ENCODE measurements at places on chromosomes 6 and 20.

DNA sequence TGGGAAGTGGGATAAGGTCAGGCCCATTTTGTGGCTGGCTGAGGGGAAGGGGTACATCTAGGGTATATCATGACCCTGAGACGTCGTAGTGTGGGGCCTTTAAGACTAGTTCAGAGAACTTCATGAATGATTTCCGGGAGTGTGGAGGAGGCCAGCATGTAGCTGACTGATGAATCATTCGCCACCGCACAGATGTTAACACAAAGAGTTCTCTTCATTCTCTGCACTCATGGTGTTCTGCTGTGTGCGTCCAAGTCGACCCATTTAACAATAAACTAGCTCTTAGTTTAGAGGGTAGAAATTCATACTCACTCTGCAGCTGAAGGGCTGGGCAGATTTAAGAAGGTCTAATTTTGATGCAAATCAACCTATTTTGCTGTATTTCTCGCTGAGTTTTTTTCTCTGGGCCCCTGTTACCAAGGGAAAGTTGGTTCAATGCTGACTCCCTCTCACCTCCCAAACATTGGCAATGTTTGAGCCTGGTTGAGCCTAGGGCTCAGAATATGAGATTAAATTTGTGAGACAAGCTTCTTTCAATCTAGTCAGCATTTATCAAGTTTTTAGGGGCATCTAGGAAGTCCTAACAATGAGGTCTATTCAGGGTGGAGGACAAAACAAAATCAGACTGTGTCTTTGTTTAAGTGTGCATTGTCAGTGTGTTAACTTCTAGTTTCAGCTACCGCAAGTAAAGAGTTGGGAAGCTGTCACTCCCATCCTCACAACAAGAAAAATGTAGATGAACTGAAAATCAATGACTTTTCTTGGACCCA, 106.8 kb upstream of the CBLN4 start:
- no peak for DNase-seq

GRCh38 chr6:16637635-16638034, 123.6 kb downstream of the ATXN1 start:
- DNase-seq, result no peak

DNA sequence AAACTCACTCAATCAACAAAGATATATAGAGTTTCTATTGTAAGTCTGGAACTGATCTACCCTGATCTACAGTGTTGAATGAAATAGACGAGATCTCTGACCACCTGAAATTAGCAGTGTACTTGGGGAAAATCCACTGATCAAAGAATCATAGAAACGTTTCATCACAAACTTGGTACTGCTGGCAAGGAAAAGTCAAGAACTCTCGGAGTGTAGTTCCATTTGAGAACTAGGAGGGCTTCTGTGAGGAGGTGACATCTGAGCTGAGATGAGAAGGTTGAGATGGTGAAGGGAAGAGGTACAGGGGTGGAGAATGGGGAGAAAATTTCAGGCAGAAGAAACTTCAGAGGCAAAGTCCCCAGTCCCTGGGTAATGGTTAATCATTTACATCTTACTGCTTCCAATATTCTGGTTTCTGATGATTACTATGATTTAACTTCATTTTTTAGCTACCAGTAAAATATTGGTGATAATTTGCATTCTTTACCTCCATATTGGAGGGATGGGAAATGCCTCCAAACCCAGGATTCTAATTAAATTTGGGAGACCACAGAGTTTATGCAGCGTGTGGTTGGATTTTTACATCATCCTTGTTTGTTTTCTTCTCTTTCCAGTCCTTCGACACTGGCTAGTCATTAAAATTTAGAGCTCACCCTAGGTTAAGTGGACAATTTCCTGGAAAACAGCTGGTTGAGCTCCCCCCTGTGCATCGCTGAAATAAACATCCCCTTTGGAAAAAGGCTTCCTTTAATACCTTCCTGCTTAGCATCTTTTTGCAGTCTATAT, 191.9 kb downstream of the BCAS1 start:
- no peak for DNase-seq

GRCh38 chr6:107118976-107119375, 3.7 kb upstream of the BEND3 start:
- no peak for DNase-seq

- DNase-seq, result no peak
Measured at GRCh38 chr6:157541618-157542413, 160.8 kb downstream of the ZDHHC14 start.

- DNase-seq, result no peak
Measured at GRCh38 chr6:44039191-44039719, 88.0 kb downstream of the MRPL14 start.

GRCh38 chr20:62533591-62534495, 58.0 kb upstream of the GATA5 start:
- no peak for DNase-seq

DNA sequence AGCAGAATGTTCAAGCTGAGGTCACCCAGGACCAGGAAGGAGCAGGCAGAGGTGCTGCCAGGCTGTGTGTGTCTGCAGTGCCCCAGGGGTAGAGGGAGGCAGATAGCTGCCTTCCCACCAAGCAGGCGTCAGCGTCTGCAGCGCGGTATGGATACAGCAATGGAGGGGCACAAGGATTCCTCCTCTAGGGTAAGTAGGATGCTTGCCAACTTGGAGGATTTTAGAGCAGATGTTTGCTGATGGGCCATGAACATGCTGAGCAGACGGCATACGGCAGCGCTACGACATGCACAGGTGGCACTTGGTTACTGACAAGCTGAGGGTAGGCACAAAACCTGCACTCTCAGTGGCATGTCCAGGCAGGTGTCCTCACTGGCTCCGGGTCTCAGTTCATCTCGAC, 48.1 kb downstream of the PSMG4 start:
- DNase-seq, result no peak

DNA sequence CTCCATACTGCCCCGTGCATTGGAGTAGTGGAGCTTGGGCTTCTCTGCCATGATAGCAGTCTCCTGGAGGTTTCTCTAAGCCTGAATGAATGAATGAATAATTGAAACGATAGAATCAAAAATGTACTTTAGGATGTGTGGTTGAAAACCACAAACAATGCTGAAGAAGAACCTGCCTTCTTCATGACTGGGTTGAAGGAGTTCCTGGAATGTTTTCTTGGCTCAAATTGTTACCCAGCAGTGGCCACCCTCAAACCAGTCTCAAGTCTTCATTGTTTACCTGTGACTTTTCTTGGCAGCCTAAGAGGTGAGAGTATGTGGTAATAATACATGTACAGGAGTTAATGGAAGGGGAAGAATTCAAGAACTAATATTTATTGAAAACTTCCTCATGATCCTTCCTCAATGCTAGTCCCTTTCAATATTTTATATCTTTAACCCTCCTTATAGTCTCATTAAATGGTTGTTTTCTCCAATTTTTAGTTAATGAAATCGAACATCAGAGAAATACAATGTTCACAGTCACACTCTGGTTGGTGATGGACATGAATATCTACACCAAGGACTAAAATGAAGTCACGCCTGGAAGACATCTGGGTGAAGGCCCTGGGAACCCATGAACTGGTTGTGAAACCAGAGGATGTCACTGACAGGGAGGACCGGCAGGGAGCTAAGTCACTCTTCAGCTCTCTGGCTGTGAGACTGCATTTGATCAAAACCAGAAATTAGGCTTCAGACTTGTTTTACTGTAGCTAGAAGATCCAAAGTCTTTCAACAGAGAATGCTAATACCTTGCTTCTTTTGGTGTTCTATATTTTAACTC, at the start of gene GSTA5:
GSTA5 (minus strand) TSS at position 51 of the 823 bp plus-strand sequence.
- DNase-seq, result peak; percentile 10

DNA sequence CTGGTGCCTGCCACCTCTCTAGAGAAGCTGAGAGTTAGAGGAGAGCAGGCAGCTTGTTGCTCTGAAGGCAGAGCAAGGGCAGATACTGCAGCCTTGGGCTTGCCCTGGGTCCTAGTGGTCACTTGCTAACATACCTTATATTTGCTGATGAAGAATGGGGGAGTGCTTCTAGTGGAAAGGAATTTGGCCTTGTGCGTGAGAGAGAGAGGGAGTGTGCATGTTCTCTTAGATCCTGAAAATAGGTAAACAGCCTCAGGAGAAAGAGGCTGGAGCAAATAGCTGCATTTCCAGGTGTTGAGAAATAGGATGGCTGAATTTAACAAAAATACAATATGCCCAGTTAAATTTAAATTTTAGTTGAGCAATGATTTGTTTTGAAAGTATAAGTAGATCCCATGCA, 724.5 kb upstream of the FLRT3 start:
- DNase-seq, result no peak

GRCh38 chr6:157167837-157168236, 155.5 kb downstream of the TMEM242 start:
- DNase-seq, result no peak

GRCh38 chr6:148358196-148358785, 15.7 kb downstream of the SASH1 start:
- DNase-seq, result no peak

All from fibroblast of skin of back (primary cell).